Left lung (tissue), 14 donors: ENCODE measurements at places on chromosomes 2 and 18. TPM values are rescaled to one million over a fixed set of nuclear protein-coding genes. Genes with fewer than 3 reads are reported as not detected.

The AGAP1 gene
- total RNA-seq, result 25.3 TPM

DNA sequence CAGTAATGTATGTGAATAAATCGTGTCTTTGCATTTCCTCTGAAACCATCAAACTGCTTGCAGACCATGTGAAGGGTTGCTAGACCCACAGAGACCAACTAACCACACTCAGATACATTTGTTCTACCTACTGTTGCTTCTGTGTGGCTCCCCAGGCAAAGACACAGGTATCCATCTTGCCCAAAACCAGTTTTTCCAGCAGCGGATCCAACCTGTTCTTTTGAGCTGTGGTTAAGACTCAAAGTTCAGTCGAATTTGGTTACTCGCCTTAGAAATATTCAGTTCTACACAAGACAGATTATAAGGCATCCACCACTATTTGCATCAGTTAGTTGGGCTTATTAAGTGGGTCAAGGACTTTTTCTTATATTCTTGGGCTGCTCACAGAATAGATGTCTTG, 276.2 kb upstream of the EPHA4 start:
- DNase-seq, result no peak

The IL36G gene
- not detected for total RNA-seq

DNA sequence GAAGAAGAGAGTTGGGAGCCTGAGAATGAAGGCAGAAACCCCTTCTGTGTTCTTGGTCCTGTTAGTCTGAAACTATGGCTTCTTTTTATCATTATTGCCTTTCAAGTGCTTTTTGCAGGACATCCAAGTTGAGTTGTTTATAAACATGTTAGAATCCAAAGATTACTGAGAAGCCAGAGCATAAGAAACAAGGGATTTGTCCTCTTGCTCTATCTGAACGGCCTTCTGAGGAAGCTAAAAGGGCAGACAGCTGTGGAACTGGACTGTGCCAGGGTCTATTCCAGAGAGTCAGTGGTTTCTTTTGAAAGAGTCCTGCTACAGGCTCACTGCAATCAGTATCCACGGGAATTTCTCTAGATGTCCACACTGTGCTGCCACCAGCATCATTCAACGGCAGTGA, 86.6 kb downstream of the ARHGAP28 start:
- DNase-seq, result no peak

The TOGARAM2 gene
- 7.3 TPM for total RNA-seq

DNA sequence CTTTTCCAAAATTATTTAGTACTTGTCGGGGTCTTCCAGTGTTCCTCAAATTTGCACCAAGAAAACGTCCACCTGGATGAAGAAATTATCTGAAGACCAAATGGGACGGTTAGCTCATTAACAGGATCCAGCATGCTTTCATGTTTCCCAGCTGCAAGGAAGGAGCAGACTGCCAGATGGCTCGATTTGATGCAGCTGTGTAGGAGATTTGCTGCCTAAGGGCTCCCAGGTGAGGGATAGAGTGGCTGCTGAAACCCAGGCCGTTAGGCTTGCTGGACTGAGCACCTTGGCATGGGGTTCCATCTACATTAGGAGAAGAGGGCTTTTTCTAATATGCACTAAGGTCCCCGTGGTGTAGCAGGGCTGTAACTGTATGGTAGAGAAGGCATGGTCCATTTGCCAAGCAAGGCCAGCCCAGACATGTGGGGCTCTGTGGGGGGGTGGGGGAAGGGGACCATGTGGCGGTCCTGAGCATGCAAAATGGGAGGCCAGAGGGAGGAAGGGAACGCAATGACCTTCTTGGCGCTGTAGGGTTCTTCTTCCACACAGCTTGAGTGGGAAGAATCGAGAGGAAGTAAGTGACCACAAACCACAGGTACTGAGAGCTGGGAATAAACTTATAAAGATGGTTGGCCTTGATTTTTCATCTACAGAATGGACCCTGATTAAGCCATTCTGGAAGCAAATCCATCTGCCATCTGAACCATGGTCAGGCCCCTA, 144.0 kb downstream of the TMEM163 start:
- no peak for DNase-seq

DNA sequence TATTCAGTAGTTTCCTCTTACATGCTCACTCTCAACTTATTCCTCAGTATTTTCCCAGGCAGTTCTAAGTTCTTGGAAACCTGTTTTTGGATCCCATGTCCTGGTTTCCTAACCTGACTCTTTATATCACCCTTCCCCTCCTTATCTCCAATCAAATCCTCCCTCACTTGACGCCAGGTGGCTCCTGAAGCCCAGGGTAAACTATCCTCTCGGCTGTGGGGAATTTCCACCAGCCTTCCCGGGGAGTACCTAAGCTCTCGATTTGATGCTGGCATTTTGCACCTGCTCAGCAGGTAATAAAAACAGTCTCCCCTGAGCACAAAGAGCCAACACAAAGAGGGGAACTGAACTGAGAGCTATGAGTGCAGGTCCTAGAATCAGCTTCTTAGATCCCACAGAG, 538.0 kb downstream of the SLC4A3 start:
- DNase-seq, result no peak

GRCh38 chr2:209687323-209687969, 84.2 kb upstream of the UNC80 start:
- DNase-seq, result no peak

- DNase-seq, result no peak
Measured at GRCh38 chr18:41932899-41933298, 22.1 kb upstream of the PIK3C3 start.

- no peak for DNase-seq
Measured at GRCh38 chr2:111896576-111896975, 1.8 kb upstream of the MERTK start.

DNA sequence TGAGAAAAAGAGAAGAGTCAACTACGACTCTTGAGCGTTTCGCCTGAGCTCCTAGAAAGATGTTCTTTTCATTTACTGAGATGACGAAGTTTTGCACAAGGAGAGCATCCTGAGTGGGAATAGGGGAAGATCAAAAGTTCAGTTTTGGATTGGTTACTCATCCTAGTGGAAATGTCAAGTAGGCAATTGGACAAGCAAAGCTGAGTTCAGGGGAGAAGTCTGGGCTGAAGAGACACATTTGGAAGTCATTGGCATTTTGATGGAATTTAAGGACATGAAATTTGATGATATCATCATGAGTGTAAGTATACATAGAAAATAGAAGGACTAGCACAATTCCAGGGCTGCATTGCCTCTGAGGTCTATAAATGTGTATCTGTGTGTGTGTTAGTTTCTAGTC, 416.6 kb downstream of the RAD51AP2 start:
- no peak for DNase-seq

GRCh38 chr2:181140414-181140813, 160.0 kb downstream of the UBE2E3 start:
- DNase-seq, result no peak

GRCh38 chr2:216909541-216910210, 49.8 kb upstream of the TNP1 start:
- DNase-seq, result no peak

DNA sequence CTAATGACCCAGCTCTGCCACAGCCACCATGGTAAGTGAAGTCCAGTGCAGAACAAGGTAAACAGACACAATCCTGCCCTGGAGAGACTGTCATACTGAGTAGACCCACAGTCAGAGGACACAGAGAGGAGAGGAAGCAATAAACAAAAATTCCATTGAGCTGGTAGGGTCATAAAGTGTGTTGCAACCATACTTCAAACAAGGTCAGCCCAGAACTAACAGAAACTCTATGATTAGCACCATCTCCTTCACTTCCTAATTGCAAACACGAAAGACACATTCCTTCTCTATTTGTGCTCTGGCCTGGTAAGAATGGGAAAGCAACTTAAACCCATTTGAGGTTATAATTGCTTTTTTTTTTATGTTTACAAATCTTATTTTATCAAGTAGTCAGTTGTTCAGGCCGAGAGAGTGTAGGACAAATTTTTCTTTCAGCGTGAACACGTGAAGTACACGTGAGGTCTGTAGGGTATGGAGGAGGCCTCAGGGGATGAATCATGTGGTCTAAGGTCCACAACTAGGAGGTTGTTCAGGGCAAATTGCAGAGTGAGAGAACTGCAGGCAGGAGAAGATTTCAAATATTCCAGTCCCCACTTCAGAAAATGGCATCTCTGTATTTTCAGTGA, 71.4 kb upstream of the GLS start:
- no peak for DNase-seq

DNA sequence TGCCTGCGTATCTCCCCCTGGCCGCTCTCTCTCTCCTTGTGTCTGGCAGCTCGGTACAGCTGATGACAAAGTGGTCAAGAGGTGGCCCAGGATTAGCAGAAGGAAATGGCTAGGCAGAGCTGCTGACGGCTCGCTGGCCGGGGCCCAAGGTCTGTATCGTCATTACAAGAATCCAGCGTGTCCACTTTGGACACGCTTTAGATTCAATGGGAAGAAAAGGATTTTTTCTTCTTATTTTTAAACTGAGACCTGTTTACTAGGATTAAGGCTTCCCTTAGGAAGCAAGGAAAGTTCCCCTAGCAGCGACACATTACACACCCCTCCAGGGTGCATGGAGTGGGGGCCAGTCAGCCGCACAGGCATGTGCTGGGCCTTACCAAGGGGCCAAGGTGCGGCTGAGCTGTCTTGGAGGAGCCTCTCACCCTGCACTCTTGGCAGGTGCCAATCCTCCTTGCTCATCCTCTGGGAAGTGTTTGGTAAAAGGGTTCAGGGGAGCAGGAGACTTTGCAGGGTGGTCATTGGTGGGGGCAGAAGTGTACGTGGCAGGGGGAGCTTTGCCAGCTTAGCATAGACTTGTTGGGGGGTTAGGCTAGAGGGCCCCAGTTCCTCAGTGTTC, 76.8 kb downstream of the POLR1A start:
- DNase-seq, result no peak

The UCN gene
- total RNA-seq, result 2.6 TPM

DNA sequence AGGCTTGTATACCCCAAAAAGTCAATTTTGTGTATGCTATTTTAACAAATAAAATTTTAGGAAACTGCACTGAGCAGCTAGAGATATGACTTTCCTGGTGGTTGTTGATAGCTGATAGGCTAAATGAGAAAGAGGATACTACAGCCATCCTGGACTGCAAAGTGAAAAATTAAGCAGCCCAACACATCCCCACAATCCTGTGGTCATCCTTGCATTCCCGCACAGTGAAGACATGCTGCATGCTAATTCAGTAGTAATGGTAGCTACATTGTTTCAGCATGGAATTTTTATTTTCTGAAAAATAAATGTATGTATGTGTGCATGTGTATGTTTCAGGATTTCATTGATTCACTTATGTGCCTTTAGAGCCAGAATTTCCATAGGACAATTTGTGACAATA, 124.2 kb upstream of the CCDC68 start:
- DNase-seq, result no peak

DNA sequence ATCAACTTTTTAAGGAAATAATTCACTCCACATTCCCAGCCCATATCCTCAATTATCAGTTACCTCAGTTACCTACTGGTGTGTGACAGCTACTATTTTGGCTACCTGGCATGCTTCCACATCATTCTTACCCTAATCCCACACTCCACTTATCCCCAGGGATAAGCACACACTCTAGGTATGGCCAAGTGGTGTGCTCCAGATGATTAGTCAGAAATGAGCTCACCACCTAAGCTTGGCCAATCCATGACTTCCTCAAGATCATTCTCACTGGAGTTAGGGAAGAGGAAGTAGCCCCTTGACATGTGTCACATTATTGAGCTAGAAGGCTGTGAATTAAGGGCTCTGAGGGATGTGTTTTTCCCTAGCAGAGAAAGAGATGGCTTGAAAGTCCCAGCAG, 20.9 kb upstream of the SMAD4 start:
- DNase-seq, result peak; percentile 36

DNA sequence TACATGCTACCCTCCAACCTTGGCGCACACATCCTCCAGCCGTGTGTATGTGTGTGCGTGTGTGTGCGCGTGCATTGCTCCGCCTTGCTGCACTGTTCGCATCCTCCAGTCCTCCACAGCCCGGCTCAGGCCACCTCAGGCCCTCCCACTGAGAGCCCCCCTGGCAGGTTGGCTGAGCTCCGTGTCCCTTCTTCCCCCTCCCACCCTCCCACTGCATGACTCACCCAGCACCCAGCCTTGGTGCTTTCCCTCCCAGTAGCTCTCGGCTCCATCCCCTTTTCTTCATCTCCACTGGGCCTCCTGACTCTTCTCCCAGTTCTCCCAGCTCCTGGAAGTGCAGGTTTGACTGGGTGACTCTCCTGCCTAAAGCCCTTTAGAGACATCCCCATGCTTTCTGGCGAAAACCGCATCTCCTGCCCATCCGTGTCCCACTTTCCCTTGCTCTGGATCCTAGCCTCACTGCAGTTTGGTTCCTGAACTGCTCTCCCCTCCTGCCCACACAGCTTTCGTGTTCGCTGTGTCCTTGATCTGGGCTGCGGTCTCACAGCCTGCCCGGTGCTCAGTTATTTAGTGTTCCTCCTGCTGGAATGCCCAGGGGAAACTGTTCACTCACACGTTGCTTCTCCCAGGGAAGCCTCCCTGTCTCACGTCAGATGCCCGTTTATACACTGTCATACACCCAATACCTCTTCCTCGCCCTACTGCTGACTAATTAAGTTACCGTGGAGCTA, 4.9 kb downstream of the TMEM177 start:
- DNase-seq, result no peak

The TMEM18 gene
- total RNA-seq, result 16.9 TPM

DNA sequence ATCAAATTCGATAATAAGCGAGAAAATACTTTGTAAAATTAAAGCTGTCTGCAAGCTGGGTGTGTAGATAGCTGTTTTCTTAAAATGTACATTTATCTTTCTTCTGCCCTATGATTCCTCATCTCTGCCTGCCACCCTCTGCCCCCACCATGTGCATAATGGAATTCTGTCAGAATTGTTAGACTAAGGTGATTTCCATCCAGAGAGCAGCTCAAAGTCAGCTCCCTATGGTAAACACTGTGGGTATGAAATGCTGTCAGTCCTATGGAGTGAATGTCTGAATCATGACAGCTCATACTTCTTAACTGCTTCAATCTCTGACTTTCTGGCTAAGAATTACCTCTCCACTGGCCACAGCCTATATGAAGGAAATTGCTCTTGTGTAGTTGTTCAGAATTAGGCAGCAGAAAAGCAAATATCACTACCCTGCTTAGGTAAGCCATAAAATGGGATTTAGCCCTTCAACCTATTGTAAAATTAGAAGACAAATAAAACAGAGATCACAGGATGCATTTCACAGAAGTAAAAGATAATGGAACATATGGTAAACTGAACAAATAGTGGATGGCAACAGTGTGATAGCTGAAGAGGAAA, 137.7 kb downstream of the CD8B2 start:
- DNase-seq, result no peak

- DNase-seq, result no peak
Measured at GRCh38 chr2:238787501-238787900, 60.4 kb upstream of the TWIST2 start.

GRCh38 chr2:122639176-122639575, 883.7 kb downstream of the TSN start:
- no peak for DNase-seq
